ENCODE measurements at places on chromosomes 3 and 15.
A peak's percentile ranks its signal among the peaks of the same experiment; 100 is the strongest.

DNA sequence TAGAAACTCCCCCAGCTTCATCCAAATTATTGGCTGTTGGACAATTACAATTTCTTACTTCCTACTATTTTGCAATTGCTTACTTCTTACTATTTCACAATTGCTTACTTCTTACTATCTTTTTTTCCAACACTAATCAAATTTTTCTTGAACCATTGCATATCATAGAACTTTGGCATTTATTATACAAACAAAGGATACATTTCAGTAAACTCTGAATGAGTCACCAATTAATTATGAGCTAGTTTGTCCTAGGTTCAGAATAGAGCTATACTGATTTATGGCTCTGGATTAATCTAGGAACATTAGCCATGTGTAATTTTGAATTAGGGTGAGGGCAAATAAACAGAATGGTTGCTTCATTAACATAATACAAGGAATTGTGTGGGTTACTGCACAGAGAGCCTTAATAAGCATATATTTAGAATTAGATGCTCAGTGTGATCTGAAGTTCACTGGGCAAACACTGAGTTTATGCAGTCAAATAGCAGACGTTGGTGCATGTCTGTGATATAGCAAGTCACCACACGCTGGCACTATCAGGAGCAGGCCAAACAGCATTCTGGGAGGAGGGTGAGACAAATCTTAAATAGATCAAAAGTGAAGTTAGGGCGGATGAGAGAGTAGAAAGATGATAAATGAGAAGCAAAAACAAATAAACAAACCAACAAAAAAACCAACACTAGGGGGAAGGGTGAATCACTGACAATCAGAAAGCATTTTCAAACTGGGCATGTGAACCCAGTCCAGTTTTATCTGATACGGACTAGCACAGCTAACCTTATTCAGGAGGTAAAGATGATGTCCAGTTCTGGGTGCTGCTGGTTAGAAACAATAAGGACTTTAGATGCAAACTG lies 21.5 kb downstream of the GABRR3 start:
- no peak for DNase-seq

- no peak for DNase-seq
These were observed 5.9 kb downstream of the MEIS2 start for GRCh38 chr15:37094333-37094914.

GRCh38 chr3:130894986-130895280 lies 1.0 kb downstream of the ATP2C1 start:
- DNase-seq, result no peak

DNA sequence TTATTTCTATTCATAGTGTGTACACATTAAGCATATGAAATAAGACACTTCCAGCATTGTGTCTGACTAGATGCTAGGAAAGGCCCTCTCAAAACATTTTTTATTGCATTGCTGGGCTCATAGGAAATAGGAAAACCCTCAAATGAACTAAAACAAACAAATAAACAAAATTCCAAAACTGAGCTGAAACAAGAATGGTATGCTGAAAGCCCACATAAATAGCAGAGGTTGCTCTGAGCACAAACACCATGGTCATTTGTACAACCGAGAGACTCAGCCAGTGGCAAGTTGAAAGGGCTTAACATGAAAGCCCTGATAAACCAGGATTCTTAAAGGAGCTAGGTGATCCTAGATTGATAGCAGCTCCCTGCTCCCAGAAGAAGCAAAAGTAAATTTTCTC lies 310.0 kb upstream of the WNT5A start:
- no peak for DNase-seq

GRCh38 chr3:48845170-48845569 lies 2.5 kb downstream of the PRKAR2A start:
- DNase-seq, result no peak

GRCh38 chr3:108036984-108037741 lies 53.7 kb downstream of the CD47 start:
- DNase-seq, result no peak

GRCh38 chr3:182732232-182733015 lies 60.9 kb upstream of the ATP11B start:
- DNase-seq, result no peak

DNA sequence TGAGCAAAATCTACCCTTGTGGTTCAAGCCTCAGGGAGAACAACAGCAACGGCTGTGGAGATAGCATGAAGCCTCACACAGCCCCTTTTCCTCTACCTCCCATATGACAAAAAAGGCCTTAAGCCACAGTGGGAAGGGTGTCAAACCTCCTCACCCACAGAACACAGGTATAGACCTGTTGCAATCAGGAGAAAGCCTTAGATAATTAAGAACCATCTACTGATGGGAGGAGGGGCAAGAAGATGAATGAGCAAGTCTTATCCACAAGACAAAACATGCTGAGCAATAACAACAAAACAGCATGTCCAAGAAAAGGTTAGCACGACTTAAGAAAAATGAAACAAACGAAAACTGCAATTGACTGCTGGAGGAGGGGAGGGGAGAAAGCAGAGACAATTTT lies 272.9 kb upstream of the BCHE start:
- no peak for DNase-seq

DNA sequence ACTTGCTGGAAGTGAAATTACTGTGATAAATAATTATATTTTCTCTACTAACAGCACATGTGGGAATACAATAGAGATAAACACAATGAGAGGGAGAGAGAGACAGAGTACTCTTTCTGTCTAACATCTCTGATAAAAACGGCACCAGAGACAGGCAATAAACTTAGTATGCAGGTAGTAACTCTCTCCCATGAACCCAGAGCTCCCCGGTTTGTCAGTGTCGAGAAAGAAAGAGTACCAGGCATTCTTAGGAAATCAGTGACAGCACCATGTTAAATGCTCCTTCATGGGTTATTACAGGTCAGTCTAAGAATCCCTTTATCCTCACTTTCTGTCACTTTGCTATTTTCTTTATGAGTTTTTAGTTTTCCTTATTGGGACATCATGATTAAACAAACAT lies 110.7 kb upstream of the EPHA3 start:
- no peak for DNase-seq

GRCh38 chr15:80250614-80251427 lies 1.2 kb downstream of the CTXND1 start:
- DNase-seq, result no peak

- DNase-seq, result no peak
These were observed 702 bp downstream of the ARHGEF3 start for GRCh38 chr3:56800832-56801661.

DNA sequence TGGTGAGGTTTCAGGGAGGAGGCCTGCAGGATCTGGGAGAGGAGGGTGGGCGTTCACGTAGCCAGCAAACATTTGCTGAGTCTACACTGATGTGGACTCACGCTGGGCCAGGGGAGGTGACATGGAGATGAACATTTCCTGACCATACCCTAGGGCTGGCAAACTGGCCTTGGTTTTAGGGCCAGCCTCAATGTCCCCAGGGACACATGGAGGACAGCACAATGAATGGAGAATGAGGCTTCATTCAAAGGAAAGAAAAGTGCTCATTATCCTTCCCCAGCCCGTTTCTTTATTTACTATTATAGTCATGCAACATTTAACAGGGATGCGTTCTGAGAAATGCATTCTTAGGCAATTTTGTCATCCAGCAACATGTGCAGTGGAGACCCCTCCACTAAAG lies 26.8 kb downstream of the ACAN start:
- no peak for DNase-seq

- DNase-seq, result no peak
These were observed 71.4 kb downstream of the GHSR start for GRCh38 chr3:172376881-172377280.

GRCh38 chr15:84888639-84889038 lies 4.2 kb downstream of the SLC28A1 start:
- peak; percentile 64 for DNase-seq

DNA sequence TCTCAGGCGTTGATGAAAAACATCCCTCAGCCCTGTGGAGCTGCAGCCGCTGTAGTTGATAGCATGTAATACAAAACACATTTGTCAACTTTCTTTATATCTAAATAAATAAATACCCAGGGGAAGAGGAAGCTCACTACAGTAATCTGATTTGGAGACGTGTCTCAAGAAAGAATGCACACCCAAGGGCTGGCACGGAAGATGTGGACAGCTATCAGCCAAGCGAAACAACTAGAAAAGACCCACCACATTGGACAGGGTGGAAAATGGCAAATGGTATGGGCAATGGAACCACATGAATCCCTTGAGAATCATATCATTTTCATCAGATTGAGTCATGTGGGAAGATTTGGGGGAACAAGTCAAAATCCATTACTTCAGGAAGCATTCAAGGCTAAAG lies 43.1 kb upstream of the ALDH1A3 start:
- DNase-seq, result no peak

DNA sequence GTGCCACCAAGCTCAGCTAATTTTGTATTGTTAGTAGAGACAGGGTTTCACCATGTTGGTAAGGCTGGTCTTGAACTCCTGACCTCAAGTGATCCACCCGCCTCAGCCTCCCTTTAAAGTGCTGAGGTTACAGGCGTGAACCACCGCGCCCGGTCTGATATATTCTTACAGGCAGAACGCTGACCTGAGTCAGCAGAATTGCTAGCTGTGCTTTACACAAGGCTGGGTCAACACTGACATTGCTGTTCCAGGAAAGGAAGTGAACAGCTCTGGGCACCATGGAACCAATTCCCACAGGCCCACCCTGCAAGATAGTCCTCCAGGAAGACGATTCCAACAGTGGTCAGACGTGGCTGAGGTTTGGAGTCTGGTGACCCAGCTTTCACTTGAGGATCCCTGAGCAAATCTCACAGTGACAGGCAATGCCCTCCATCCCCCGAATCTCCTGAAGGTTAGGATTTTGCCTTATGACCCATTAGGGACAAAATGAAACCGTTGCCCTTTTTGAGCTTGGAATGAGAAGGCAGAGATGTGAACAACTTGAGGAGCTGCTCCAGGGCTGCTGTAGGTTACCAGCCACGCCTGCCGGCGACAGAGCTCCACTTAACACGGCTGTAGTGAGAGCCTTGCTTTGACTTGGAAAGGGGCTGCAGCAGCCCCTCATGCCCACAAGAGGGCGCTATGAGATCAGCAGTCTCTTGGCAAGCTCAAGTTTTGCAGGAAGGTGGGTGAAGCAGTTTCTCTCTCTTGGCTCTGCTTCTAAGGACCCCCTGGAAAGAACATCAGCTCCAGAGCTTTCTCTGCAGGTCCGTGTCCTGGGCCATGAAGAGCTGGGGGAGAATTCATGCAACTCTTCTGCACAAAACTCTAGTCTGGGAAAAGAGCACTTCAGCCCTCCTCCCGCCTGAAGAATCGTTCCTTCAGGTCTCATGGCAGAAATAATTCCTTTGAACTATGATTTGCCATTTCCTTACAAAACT lies 74.1 kb downstream of the SENP2 start:
- DNase-seq, result peak; percentile 84

DNA sequence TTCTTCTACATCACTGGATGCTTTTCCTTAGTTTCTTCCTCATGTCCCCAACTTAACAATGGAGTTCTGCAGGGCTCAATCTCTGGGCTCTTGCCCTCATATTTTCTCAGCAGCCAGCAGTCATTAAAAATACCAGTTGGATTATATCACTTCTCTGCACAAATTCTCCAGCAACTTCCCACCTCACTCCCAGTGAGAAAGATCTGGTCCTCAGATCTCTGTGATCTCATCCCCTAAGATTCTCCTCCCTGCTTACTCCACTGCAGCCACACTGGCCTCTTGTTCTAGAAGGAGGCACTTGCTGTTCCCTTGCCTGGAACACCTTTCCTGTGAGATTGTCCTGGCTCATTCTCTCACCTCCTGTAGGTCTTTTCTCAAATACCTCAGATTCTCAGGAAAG lies 6.1 kb downstream of the ERICH6 start:
- DNase-seq, result no peak

- DNase-seq, result peak; percentile 52
These were observed 2.3 kb downstream of the GRIP2 start for GRCh38 chr3:14537590-14538450.

DNA sequence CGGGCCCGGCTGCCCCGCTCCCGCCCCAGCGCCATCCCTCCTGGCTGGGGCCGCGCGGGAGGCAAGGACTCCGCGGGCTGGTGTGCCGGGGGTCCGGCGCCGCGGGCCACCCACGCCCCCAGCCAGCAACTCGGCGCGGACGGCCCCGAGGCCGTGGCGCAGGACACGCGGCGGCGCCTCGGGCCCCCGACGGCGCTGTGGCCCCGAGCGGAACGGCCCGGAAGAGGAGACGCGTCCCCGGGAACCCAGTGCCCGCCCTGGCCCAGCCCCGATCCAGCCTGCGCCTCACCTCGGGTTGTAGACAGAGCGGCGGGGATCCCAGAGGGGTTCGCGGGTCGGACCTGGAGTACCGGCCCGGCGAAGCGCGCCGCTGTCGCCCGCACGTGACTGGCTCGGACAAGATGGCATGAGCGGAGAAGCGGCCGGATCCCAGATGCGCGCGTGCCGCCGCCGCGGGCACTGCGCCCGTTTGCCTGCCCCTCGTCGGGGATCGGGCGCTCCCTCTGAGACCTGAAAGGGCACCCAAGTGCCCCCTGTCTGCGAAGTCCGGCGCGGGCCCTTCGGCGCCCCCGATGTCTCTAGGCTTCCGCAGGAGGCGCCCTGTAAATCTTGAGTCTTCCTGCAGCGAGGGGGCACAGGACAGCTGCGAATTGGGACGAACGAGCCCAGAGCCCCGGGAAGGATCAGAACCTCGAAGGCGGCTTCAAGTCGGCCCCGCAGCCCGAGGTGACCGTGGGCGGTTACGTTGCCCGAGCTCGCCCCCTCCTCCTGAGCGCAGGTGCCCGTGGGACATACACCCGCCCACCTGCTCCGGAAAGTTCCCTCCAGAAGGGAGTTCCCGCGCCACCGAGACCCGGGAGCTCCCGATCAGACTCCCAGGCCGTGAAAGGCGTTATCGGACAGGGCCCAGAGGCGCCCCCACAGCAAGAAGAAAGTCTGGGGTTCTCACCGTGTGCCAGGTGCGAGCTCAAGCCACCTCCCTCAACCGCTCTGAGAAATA lies 598 bp upstream of the SFMBT1 start:
- DNase-seq, result peak; percentile 60

DNA sequence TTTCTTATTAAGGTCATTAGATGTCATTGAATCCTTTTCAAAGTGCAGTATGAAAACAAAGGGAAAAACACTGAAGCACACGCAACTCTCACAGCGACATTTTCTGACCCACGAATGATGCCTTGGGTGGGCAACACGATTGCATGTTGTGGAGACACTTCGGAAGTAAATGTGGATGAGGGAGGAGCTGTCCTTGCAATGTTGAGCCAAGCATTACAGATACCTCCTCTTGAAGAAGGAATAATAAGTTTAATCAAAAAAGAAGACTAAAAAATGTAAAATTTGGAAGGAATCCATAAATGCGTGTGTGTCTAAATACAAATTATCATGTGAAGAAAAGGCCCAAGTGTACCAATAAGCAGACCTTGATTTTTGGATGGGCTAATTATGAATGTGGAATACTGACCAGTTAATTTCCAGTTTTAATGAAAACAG lies 16.9 kb downstream of the THBS1 start:
- DNase-seq, result no peak

GRCh38 chr15:60661080-60661645 lies 182.2 kb upstream of the ICE2 start:
- no peak for DNase-seq
